ENCODE measurements at places on chromosomes 1 and 21. TPM values are rescaled to one million over a fixed set of nuclear protein-coding genes. Genes with fewer than 3 reads are reported as not detected.
A peak's percentile ranks its signal among the peaks of the same experiment; 100 is the strongest.

GRCh38 chr1:91557039-91557690 lies 56.5 kb downstream of the CDC7 start:
- DNase-seq = peak; percentile 22

DNA sequence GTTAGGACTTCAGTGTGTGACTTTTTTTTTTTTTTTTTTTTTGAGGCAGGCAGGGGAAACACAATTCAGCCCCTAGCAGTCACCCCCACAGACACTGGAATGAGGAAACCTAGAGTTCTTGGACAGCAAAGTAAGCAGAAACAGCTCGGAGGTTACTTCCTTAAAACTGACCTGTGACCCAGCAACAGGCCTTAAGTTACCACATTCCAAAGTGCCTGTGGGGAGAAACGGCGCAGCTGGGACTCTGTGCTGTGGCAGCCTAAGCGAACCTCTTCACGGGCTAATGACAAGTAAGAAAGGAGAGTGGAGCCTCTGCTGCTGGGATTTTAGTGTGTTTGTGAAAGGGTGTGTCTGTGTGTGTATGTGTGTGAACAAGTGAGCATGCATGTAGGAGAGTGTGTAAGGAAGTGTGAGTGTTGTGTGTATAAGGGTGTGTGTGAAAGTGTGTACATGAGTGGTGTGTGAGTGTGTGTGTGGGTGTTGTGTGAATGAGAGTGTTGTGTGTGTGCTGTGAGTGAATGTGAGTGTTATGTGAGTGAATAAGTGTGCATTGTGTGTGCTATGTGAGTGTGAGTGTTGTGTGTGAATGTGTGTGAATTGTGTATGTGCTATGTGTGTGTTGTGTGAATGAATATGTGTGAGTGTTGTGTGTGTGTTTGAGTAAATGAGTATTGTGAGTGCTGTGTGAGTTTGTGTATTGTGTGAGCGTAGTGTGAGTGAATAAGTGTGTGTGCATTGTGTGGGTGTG lies 180.8 kb downstream of the BRINP2 start:
- DNase-seq = no peak

The PSRC1 gene
- 9.9 TPM for polyA plus RNA-seq

- DNase-seq = no peak
Measured at GRCh38 chr1:72830606-72831390, 548.5 kb upstream of the NEGR1 start.

DNA sequence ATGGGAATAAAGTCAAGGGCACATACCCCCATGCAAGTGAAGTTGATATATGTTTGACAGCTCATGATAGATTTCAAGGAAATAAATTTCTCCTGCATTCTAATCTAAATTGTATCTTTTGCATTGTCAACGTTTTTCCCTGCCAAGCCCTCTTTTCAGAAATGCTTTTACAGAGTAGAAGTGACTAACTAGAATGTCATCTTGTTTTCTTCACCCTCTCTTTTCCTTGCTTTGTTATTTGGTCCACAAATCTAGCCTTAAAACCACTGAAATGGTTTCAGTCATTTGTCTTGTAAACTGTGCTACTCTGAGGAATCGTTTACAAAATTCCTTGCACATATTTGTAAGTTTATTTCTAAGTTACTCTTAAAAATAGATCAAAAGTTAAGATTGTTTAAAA lies 600.8 kb upstream of the CXADR start:
- peak; percentile 85 for DNase-seq

The ECE1 gene
- polyA plus RNA-seq = 131 TPM

The HSD3B1 gene
- not detected for polyA plus RNA-seq

The SPRR2E gene
- polyA plus RNA-seq = not detected

DNA sequence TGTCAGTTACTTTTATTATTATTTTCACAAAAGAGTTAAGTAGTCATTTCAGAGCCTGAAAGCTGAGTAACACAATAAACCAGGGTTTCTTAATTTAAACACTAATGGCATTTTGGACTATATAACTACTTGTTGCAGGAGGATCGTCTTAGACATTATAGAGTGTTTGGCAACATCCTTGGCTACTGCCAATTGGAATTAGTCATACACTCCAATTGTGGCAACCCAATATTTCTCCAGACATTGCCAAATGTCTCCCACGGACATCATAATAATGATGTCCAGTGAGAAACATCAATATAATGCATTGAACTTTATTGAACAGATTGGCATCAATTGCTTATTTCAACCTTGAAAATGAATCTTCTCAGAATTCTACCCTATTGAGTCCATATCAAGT lies 441.9 kb upstream of the ADGRL4 start:
- peak; percentile 25 for DNase-seq

The RIMKLA gene
- 0.05 TPM for polyA plus RNA-seq

The THEM5 gene
- not detected for polyA plus RNA-seq

GRCh38 chr1:30823627-30823968 lies 66.0 kb upstream of the LAPTM5 start:
- no peak for DNase-seq

DNA sequence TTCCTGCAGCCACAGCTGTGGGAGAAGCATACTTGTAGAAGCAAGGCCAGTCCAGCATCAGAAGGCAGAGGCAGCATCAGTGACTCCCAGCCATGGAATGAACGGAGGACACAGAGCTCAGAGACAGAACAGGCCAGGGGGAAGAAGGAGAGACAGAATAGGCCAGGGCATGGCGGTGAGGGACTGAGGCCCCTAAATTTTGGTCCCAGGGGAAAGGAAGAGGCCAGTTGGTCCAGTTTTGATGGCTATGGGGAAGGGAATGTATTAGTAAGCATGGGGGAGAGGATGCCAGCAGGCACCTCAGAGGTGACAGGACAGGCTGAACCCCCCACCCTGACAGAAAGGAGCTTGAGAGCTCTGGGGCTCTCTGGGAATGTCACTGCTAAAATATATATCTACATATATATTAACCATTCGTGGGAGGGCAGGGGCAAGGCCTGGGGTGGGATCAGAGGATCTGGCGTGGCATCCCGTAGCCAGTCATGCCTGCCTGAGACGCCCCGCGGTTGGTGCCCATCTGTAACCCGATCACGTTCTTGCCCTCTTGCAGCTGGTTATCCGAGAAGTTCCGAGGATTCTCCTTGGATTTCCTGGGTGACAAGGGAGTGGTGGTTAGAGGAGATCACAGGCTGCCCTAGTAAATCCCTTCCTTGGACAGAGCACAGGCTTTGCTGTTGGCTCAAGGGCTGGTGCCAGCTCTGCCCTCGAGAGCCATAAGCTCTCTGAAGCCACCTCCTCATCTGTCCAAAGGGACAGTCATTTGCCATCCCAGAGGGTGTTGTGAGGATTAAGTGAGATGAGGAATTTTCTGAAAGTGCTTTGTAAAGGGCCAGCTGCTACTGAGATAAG lies 6.7 kb downstream of the TAGLN2 start:
- no peak for DNase-seq

DNA sequence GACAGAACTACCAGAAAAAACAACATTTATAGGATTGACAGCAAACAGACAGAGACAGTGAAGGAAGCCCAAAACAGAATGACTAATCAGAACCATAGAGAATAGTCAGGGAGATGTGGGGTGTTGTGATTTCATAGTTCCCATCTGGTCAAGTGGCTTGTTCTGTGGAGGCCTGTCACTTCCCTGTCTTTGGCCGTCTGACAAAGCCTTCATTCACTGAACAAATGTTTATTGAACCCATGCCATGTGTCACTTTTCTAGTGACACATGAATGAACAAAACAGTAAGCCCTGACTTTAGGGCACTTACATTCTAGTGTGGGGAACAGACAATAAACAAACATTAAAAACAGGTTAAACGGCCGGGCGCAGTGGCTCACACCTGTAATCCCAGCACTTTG lies 3.2 kb upstream of the SRRM1 start:
- no peak for DNase-seq

The C1orf210 gene
- polyA plus RNA-seq = not detected

DNA sequence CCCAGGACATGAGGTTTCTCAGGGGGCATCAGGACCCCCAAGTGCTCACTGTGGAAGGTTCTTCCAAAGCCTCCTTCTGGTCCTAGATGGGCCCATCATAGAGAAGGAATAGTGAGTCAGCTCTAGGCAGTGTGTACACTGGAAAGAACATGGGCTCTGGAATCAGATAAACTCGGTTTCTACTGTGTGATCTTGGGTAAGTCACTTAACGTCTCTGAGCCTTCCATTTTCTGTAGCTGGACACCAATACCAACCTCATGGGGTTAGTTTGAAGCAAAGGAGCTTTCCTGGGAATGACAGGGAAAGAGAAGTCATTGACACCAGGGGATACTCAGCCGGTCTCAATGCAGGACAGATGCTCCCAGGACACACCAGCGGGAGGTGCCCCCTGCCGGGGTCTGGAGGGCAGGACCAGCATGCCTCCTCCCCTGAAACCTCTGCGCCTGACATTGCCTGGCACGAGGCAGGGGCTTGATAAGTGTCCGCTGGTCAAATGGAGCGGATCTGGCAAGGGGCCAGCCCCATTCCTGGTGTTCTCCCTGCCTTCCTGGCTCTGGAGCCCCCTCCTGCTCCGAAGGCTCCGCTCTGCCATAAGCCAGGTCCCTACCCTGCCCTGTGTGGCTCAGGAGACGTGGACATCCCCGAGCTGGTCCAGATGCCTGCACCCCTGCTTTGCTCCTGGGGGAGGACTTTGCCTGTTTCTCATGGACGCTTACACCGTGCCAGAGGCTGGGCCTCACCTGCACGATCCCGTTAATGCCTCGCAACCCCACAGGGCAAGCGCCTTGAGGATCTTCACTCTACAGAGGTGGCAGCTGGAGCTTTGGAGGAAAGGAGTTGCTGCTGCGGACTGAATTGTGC lies 52.8 kb downstream of the EDN2 start:
- no peak for DNase-seq

The CFHR4 gene
- 0.06 TPM for polyA plus RNA-seq

The RFX5 gene
- polyA plus RNA-seq = 18.4 TPM

- no peak for DNase-seq
Measured at GRCh38 chr1:172838680-172839313, 179.9 kb downstream of the FASLG start.

All from fibroblast of lung (primary cell).